ENCODE measurements at places on chromosomes 13 and 19.

- DNase-seq: no peak
These were observed 516.8 kb downstream of the OLFM4 start for GRCh38 chr13:53545340-53545941.

- DNase-seq: peak; percentile 51
These were observed 15.4 kb upstream of the SIGLEC6 start for GRCh38 chr19:51546650-51547396.

DNA sequence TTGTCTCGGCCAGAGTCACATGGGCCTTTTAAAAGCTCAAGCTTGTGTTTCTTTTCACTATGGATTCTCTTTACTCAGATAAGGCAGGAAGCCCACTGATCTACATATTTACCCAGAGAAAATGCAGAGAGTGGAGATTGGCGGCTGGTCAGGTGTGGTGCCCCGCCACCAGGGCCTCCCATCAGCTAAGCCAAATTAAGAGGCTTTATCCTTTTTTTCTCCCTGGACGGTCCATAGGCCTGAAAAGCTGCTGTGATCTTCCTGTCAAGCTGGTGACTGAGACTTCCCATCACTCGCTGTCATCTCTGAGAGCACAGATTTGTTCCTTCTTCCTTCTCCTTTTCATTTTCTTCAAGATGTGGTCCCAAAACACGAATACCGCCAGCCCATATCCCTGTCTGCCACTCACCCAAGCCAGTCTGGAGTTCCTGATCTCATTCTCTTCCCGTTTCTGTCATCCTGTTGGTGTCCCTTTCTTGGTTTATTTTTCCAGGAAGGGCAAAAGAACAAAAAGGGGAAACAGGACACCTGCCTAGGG is 1.9 kb downstream of the SAFB start:
- peak; percentile 16 for DNase-seq

DNA sequence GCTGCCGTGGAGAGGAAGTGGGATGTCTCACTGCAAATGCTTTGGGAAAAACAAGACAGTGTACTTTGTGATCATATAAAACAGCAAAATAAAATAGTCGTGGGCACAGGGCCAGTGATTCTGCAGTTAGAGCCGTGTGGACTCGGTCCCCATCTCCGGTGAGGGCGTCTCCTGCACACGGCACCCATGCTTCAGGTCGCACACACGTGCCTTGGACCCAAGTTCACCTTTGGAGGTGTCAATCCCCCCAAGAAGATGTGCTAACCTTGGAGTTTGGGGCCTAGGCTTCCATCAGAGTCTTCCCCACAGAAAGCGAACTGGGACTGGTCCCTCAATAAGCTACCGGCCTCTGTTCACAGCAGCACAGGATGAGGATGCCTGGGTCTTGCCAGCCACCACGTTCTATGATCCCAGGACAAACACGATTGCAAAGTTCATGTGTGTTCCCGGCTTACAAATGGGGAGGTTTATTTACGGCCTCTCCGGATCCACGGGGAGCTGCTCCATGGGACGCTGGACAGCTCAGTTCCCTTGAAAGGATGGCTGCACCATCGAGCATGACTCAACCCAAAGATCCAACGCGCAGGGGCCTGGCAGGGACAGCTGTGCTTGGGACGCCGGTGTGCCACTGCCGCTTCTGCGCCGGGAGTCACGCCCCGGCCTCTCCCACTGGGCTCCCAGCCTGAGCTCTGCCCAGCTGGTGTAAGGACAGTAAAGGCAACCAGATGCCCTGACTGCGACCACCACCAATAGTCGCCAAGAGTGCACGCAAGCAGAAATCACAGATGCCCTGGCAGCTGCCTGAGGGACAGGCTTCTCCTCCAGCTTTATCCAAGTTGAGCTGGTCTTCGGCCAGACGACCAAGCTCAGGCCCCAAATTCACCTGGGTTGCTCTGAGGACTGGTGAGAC is 8.6 kb downstream of the GAS6 start:
- no peak for DNase-seq

DNA sequence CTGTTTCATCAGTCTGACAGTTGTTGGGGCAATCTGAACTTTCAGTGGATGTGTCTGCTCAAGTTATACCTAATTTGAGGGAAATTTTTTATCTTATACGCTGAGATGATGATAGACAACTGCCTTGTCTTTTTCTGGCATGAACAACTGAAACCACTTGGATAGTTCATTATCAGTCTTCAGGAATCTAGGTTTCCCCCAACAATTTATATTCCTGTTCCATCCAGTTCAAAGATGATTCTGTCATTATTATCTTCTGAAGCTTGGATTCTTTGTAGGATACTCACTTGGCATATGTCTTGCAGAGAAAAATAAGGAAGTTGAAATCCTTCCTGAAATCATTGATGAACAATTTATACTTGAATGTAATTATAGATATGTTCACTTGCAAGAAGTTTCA is 193.7 kb downstream of the LMO7 start:
- DNase-seq: no peak

- no peak for DNase-seq
These were observed 22.4 kb downstream of the OLFM2 start for GRCh38 chr19:9914001-9914314.

GRCh38 chr19:13882836-13883235 is 5.9 kb downstream of the NANOS3 start:
- peak; percentile 63 for DNase-seq

- peak; percentile 78 for DNase-seq
These were observed 5.0 kb downstream of the ZSCAN5A start for GRCh38 chr19:56309511-56310185.

DNA sequence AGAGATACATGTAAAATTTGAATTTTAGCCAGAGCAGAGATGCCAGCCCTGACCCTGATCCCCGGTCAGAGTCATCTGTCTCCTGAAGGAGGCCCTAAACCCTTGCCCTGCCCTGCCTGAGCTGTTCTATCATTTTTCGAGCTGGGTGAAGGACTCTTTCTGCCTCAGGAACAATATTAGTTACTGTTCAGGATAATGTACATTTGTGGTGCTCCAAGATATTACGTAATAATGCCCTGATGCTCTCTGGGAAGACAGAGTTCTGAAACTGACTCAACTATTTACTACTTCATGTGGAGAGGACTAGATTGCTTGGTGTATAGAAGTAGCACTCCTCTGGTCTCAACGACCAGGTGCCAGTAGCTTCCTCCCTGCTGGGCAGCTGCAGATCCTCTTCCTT is 37.9 kb upstream of the UBL3 start:
- DNase-seq: no peak

GRCh38 chr13:113187263-113187669 is 21.2 kb downstream of the PCID2 start:
- DNase-seq: peak; percentile 76

DNA sequence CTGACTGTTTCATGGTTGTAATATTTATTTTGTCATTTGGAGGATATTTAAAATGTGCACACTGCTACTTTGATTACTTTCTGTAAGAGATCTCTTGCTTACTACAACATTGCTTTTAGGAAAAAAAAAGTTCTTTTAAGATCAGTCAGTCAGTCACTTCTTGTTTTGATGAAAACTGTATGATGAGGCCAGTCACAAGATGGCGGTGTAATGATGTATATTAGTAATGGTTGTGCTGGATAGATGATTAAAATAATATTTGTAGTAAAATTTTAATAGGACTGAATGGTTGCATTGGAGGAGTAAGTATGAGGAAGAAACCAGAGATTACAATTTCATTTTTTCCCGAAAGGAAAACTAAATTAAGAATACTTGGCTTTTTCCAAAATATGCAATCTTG is 2411.1 kb downstream of the PCDH9 start:
- DNase-seq: no peak

GRCh38 chr19:10981252-10981895 is 20.5 kb downstream of the SMARCA4 start:
- no peak for DNase-seq

DNA sequence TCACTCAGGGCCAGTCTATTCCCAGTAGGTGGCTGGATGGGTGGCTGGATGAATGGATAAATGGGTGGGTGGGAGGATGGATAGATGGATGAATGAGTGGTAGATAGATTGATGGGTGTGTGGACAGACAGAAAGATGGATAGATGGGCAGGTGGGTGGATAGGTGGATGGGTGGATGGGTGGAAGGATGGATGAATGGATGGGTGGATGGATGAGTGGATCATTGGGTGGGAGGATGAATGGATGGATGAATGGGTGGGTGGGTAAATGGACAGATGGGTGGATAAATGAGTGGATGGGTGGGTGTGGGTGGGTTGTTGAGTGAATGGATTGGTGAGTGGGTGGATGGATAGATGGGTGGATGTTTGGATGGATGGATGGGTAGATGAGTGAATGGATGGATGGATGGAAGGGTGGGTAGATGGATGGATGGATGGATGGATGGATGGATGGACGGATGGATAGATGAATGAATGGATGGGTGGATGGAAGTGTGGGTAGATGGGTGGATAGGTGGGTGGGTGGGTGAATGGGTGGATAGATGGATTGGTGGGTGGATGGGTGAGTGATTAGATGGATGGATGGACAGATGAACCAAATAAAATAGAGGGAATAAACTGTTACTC is 27.1 kb upstream of the CCNE1 start:
- no peak for DNase-seq

DNA sequence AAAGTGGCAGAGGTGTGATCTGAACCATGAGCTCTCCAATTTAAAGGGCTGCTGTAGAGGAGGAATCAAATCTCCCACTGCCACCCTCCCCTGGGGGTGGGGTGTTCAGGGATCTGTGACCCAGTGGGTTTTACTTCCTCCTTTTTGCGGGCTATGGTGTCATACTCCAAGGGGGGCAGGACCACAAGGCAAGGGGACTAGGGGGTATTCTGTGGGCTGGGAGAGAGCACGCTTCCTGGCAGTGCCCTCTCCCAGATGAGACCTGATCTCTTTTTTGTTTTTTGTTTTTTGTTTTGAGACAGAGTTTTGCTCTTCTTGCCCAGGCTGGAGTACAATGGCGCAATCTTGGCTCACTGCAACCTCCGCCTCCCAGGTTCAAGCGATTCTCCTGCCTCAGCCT is 10.3 kb downstream of the PLD3 start:
- no peak for DNase-seq

Measured in activated CD8-positive, alpha-beta T cell treated with anti-CD3 and anti-CD28 coated beads for 36 hours (primary cell).